Stimulated activated CD8-positive, alpha-beta memory T cell treated with anti-CD3 and anti-CD28 coated beads, Interleukin-4, amount 100 ng/mL, for 1 hour (primary cell): ENCODE measurements at places on chromosomes 4 and X.
A peak's percentile ranks its signal among the peaks of the same experiment; 100 is the strongest.

GRCh38 chr4:43345323-43345925 lies 452.9 kb downstream of the GRXCR1 start:
- no peak for DNase-seq

DNA sequence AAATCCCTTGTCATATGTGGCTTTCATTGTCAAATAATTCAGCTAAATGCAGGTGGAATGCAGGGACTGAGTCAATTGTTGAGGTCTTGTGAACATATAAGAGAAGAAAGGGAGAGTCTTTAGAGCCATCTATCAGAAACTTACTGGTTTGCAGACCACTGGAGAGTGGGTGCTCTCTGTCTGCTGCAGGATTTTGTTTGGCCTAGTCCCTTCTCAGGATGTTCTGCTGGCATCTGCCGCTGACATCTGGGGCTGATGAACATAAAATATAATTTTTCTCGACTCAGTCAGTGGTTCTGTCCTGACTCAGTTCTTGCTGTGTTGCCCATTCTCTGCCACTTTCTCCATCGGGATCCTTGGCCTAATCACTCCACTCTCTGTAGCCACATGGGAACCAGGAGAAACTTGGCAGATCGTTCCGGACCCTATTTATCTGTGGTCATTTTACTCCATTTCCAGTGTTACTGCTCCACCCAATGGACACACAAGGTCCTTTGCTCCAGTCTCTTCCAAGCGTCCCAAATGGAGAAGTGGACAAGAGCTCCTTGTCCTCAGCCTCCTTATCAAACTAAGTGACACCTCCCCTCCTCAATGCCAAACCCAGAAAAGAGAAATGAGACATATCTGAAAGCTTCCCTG lies 436.2 kb downstream of the FAT4 start:
- DNase-seq, result no peak

- DNase-seq, result no peak
Measured at GRCh38 chr4:143397887-143398286, 61.2 kb downstream of the GAB1 start.

DNA sequence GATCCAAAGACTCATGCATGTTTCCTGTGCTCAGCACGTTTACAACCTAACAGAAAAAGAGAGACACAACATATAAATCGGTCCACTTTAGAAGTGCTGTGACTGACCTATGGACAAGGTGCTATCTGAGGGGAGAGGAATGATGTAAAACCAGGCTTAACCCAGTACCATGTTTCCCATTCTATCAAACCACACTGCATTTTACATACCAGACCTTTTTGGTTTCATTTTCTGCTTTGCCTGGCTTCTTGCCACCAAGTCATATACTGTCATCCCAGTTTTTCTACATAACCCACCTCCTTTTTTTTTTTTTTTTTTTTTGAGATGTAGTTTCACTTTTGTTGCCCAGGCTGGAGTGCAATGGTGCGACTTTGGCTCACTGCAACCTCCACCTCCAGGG lies 82.2 kb downstream of the KLF8 start:
- DNase-seq, result no peak

- DNase-seq, result no peak
Measured at GRCh38 chrX:79161655-79162054, 17.2 kb downstream of the GPR174 start.

GRCh38 chrX:19811807-19812604 lies 75.4 kb downstream of the SH3KBP1 start:
- no peak for DNase-seq

DNA sequence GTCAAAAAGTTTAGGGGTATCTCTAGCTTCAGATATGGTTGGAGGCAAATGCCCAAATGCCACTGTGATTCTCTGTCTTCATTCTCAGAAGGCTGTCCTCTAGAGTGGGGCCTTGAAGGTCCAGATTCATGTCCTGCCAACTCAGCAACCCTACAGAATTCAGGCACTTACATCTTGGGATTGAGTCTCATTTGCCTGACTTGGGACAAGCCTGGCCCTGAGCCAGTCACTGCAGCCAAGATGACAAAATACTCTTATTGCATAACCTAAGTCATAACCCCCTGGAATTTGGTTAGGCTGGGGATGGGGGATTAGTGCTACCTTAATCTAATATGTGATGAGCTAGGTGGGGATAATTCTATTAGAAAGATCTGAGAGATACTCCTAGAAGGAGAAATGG lies 100.5 kb downstream of the AREG start:
- DNase-seq, result no peak

DNA sequence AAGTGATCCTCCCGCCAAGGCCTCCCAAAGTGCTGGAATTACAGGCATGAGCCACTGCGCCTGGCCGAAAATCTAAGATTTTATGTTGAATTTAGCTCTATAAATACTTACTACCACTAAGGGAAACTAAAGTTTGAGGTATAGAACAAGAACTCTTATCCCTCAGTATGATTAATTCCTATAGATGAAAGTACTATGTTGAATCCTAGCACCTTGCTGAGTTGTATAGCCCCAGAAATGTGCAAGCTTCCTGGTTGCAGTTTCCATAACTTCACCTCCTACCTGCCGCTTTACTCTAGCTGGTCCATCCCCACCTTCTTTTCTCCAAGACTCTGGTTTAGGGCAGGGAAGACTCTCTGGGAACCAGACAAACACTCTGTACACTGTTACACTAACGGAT lies 11.8 kb upstream of the TSPAN5 start:
- DNase-seq, result no peak

DNA sequence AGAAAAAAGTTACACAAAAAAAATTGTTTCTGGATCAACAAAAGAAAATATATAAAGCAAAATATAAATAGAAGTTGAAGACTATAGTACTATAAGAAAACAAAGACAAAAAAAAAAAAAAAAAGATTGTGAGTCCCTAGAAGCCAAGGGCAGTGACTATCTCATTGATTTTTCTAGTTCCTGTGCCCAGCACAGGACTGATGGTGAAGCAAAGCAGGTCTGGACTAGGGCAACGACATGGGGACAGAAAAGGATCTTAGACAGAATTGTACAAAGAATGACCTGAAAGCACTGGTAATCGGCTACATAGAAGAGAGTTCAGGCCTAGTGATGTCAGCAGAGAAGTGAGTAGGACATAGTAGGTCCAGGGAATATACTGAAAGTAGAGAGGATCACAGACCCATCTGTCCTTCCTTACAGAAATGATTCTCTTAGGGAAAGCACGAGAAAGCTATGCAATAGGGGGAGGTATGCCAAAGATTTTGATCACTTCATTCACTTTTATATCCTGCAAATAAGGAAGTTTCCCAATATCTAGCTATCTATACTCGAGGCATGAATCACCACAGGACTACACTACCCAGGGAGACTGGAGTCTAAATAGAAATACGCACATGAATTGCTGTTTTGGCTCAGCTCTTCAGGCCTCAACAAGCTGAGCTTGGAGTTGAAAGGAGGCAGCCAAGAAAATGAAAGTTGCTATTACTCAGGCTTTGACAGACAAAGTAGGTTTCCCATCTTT lies 230.9 kb upstream of the GPC4 start:
- no peak for DNase-seq

- DNase-seq, result no peak
Measured at GRCh38 chrX:16718824-16719333, 533 bp upstream of the SYAP1 start.

- DNase-seq, result no peak
Measured at GRCh38 chr4:4857001-4857808, 2.3 kb upstream of the MSX1 start.

- no peak for DNase-seq
Measured at GRCh38 chr4:104743215-104743653, 248.5 kb upstream of the CXXC4 start.

DNA sequence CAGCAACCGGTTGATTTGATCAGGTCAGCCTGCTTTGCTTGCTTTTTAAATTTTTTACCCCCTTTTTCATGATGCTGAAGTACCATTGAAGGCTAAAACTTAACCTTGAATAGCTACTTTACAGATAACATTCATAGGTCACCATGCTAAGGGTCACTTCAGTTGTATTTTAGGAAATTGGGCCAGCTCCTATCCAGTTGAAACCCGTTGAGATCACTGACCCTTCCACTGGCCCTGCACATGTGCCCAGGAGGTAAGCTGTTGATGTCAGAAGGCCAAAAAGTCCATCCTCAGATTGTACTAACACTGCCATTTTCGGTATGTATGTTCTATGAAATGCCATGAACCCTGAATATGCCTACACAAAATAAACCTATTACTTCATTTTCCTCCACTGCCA lies 133.0 kb upstream of the FAT4 start:
- DNase-seq, result no peak

GRCh38 chrX:94204524-94204923 lies 530.5 kb downstream of the FAM133A start:
- no peak for DNase-seq

- no peak for DNase-seq
Measured at GRCh38 chr4:128653527-128654444, 155.7 kb upstream of the JADE1 start.

- no peak for DNase-seq
Measured at GRCh38 chr4:162841753-162842152, 324.9 kb downstream of the NAF1 start.

DNA sequence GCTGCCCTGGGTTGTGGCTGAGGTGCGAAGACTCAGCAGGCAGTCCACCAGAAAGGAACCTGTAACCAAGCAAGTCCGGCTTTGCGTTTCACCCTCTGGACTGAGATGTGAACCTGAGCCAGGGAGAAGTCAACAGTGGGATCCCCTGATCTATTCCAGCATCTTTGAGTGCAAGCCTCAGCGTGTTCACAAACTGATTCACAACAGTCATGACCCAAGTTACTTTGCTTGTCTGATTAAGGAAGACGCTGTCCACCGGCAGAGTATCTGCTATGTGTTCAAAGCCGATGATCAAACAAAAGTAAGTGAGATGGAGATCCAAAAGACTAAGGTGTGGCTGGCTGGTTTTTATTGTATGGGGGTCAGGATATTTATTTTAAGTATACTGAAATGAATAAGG lies 11.3 kb downstream of the TBC1D1 start:
- DNase-seq, result no peak

DNA sequence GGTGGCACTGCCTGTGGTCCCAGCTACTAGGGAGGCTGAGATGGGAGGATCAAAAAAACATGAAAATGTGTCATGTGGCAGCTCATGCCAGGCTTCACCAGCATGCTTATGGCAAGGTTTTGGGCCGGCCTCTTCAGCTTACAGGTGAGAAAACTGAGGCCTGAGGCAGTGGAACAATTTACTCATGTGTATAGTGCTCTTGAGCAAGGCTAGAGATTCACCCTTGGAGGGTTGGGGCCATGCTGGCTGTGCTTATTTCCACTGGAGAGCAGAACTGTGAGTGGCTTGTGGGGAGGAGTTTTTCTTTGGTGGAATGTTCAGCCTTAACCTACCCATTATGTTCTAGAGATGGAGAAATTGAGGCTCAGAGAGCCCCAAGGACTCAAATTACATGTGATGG lies 31.8 kb downstream of the NSD2 start:
- DNase-seq, result no peak

- DNase-seq, result no peak
Measured at GRCh38 chrX:153635388-153635787, 11.6 kb upstream of the DUSP9 start.

DNA sequence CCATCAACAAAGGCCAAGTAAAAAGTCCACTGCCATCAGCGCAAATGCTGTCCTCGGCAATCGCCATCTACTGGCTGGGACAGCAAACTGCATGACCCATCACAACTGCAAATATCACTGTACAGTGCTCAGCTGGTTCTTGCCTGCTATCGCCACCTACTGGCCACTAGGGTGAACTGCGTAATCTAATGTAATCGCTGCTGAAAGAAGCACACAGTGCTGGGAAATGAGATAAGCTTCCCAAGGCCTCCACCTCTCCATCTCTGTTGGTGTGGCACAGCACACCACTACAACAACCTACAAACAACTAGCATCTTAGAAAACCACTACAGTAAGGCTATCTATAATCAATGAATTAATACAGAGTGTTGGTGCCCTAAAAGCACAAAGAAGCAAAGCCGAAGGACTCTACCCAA lies 298.3 kb downstream of the TEX13A start:
- DNase-seq, result peak; percentile 8

- no peak for DNase-seq
Measured at GRCh38 chrX:9188117-9188516, 154.2 kb upstream of the FAM9B start.

DNA sequence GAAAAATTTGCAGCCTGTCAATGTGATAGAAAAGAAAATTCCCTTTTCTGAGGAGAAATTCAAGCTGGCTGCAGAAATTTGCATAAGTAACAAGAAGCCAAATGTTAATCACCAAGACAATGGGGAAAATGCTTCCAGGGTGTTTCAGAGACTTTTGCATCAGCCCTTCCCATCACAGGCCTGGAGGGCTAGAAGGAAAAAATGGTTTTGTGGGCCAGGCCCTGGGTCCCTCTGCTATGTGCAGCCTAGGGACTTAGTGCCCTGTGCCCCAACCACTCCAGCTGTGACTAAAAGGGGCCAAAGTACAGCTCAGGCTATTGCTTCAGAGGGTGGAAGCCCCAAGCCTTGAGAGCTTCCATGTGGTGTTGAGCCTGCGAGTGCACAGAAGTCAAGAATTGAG lies 23.9 kb downstream of the ZNF275 start:
- DNase-seq, result no peak

DNA sequence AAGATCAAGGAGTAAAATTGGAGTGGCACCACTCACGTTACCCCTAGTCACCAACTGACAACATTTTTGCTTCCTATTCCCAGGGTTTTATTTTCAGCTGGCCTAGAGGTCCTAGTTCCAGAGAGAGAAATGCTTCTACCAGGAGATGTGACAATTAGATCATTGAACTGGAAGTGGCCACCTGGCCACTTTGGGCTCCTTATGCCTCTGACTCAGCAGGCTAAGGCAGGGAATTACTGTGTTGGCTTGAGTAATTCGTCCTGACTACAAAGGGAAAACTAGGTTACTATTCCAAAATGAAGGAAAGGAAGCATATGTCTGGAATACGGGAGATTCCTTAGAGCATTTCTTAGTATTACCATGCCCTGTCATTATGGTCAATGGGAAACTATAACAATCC lies 831.6 kb upstream of the NDST4 start:
- DNase-seq, result no peak

DNA sequence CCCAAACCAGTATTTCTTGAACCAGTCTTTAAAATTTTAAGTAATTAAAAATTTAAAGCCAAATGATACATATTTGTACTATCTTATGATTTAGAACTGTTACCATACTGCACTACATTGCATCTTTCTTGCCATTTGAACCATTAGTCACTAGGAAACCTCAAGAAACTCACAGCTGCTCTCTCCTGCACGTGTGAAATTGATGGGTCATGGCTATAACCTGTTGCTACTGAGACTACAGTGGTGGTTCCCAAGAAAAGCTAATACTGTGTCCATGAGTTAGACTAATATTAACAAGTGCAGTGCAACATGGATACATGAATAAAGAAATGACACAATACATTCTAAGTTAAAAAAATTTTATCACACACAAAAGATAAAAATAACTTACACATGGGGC lies 88.4 kb downstream of the PDE5A start:
- no peak for DNase-seq
